ENCODE measurements at places on chromosomes 6 and 20.

GRCh38 chr6:169963581-169964297 is 212.3 kb downstream of the ERMARD start:
- DNase-seq = no peak

- no peak for DNase-seq
These were observed 392.3 kb upstream of the RGS17 start for GRCh38 chr6:153523390-153523789.

DNA sequence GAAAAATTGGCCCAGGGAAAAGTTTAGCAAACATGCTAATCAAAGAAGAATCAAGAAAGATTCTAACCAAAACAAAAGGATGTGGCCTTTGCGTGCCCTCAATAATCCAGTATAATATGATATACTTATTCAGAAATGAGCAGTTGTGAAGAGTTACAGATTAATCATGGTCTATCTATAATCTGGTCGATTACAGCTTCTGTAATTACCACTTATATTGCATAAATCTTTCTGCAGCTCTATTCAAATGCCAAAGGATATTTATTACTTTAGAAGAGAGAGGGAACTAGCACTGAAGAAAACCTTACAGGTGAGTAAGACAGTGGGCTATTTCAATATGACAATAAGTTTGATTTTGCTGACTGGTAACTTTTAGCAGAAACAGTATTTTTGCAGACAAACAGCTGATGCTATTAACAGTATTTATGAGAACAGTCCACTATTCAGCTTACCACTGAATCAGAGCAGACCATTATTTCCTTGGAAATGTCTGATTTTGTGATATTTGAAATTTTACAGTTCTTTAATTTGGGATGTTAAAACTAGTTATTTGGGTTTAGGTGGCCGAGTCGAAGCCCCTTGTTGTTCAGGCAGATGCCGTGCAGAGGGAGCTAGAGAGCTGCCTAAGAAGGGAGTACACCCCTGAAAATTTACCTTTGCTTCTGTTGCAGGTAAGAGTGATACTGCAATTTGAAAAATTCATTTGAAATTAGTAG is 92.2 kb downstream of the CEP57L1 start:
- DNase-seq = peak; percentile 49

DNA sequence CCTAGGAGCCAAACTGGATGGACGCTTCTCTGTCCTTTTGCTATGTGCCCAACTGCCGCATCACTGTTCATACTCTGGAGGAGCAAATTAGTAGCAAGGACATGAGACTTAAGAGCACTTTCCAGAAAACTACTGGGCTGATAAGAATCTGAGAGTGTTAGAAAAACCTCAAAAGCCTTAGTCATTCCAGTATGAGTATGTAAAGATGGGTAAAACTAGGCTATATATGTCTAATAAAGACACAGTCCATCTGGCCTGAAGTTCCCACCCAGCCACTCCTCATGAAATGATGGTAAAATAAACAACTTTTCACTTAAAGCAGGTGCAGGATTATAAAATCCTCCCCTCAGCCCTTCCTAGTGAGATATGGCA is 30.6 kb downstream of the SHLD1 start:
- DNase-seq = no peak

- DNase-seq = no peak
These were observed 189.5 kb downstream of the THBS2 start for GRCh38 chr6:169064194-169064593.

DNA sequence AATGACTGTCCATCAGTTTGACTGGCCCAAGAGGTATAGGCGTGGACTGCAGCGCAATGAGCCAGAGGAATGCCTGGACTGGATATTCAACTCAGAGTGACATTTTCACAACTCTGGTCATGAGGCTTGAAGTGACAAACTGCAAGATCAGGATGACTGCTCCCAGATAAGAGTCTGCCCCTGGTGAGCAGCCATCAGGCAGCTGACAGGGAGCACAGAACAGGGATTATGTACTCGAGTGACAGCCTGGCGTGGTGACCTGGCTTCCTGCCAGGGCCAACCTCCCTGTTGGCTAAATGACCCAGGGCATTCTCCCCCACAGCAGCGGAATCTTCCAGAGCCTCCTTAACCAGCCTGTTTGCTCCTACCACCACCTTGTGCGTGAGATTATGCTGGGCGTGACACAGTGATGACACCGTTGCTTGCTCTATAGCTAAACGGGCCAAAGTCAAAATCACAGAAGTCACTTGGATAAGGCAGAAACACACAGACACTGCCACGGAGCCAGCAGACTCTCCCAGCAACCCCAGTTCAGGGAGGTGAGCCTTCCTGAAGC is 209.1 kb upstream of the JARID2 start:
- DNase-seq = no peak

- DNase-seq = no peak
These were observed 21.8 kb upstream of the C20orf144 start for GRCh38 chr20:33640287-33640686.

DNA sequence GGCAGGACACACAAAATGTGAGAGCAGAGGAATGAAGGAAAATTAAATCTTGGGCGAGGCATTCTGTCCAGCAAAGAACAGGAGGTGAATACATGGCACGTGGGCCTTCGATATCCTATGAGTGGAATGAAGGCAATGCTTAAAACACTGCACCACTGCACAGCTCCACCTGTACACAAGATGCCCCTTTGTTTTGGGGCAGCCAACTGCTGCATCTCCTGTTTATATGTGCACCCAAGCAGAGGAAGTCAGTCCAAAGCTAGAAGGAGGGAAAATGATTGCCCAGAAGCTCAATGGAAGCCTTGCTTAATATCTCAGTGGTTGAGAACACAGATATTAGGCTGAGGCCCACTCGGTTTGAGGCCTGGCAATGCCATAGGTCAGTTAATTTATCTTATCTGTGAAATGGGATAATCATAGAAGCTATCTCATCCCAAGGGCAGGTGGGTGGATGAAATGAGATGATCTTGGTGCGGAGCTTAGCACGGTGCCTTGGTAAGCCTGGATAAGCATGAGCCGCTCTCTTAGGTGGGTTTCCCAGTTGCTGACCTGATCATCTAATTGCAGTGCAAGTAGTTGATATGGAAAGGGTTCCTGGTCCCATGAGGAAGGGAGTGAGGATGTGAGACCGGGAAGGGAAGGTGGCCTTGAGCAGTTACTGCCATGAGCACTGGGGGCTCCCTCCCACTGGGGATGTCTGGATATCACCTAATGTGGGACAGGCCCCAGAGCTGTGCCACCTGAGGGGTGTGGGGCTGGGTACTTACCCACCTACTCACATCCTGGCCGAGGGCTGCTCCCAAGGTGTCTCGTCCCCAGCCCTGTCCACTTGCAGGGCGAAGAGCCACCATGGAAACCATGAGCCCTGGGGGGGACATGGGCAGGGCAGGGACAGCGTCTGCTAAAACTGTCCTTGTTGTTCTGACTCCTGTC is 9.9 kb downstream of the BANF2 start:
- DNase-seq = no peak

- no peak for DNase-seq
These were observed 10.1 kb downstream of the JARID2 start for GRCh38 chr6:15255909-15256395.

DNA sequence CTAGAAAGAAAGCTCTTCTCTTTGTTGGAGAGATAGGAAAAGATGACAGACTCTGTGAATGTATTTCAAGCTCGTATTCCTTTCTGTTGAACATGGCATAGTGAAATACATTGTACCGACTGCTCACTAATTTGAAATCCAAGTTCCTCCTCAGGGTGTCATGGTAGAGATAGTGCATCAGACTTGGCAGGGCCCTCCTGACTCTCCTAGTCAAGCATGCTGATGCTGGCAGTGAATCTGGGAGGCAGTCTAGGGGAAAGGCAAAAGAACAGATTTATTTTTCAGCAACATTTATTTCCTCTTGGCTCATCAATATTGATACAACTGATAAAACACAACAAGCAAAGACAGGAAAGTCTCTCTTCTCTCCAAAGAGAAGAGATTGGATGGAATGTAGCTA is 356.3 kb upstream of the IRAK1BP1 start:
- no peak for DNase-seq

DNA sequence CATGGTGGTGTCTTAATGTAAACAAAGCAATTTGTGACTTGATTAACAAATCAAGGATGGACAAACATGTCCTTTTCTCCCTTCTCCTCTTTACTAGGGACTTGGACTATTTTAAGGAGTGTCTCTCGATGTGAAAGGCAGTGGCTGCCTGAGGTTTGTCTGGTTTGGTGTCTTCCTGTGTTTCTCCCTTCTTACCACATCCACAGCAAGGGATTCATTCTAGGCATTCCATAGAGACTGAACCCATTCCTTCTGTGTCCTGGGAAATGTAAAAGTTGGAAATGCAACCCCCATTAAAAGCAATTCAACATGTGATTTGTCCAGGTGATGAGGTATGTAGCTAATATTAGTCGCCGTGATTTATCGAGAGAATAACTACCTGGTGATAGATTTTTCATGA is 15.9 kb downstream of the NRN1 start:
- DNase-seq = no peak

DNA sequence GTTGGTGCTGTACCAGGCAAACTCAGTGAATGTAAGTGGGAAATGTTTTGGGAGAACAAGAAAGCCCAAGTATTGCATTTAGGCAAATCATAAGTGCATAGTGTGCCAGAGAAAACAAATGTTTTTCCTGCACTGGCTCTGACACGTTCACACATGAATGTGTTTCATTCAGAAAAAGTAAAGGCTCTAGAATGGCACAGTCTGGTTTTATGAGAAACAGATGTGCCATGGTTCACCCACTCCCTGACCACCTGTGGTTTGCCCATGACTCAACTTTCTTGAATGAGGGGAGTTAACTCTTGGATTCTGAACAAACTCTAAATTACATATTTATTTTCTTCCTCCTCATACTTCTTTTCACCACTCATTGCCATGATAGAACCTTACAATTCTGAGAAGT is 126.9 kb downstream of the KCNQ5 start:
- peak; percentile 4 for DNase-seq

Measured in stimulated activated CD4-positive, alpha-beta T cell treated with anti-CD3 and anti-CD28 coated beads, Interleukin-12 subunit alpha, Interleukin-12 subunit beta, amount 100 ng/mL, for 48 hours (primary cell).